Naive thymus-derived CD4-positive, alpha-beta T cell (primary cell): ENCODE measurements at places on chromosomes 7 and 10. TPM values are rescaled to one million over a fixed set of nuclear protein-coding genes. Genes with fewer than 3 reads are reported as not detected.
A peak's percentile ranks its signal among the peaks of the same experiment; 100 is the strongest.

DNA sequence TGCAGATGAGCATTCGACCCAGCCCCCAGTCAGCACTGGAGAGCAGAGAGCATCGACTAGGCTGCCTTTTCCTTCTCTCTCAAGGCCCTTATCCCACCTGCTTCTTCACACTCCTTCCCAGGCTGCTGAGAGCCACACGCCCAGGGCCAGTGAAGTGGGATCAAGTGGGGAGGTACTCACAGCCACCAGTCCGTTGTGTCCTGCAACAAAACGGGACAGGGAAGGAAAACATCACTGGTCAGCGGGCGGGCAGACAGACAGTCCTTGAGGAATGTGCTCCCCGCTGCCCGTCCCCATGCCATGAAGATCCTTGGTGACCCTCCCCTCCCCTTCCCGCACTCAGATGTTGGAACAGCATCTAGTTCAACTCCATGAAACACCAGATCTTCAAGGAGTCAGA lies 4.2 kb downstream of the PYROXD2 start:
- no peak for DNase-seq

GRCh38 chr7:140640727-140641523 lies at the start of gene DENND2A:
TSS of gene DENND2A (minus strand) at chr7:140640813. CDS start at chr7:140602397, 38,416 bp downstream.
- no peak for DNase-seq

The THSD7A gene
- polyA plus RNA-seq, result not detected

DNA sequence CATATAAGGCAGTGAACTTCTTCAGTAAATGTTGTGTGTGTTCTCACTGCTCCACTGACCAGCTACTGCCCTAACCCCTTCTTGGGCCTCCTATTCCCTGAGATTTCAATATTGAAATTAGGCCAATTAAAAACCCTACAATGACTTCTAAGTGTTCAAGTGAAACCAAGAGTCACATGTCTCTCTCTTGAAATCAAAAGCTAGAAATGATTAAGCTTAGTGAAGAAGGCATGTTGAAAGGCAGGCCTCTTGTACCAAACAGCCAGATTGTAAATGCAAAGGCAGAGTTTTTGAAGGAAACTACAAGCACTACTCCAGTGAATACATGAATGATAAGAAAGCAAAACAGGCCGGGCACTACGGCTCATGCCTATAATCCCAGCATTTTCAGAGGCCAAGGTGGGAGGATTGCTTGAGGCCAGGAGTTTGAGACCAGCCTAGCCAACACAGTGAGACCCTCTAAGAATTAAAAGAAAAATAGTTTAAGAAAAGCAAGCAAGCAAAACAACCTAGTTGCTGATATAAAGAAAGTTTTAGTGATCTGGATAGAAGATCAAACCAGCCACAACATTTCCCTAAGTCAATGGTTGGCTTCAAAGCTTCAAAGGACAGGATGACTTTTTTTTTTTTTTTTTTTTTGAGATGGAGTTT lies 22.3 kb downstream of the BRAF start:
- DNase-seq, result peak; percentile 62

The SEMA3E gene
- polyA plus RNA-seq, result not detected

The ASAH2 gene
- polyA plus RNA-seq, result 0.43 TPM

- no peak for DNase-seq
Observed at GRCh38 chr7:81170291-81170690, 251.4 kb upstream of the SEMA3C start.

GRCh38 chr7:116673457-116673865 lies 1.5 kb downstream of the MET start:
- no peak for DNase-seq

DNA sequence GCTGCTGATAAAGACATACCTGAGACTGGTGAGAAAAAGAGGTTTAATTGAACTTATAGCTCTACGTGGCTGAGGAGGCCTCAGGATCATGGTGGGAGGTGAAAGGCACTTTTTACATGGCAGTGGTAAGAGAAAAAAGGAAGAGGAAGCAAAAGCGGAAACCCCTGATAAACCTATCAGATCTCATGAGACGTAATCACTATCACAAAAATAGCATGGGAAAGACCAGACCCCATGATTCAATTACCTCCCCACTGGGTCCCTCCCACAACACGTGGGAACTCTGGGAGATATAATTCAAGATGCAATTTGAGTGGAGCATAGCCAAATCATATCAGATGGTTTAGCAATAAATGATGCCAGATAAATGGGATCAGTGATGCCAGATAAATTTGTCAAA lies 892.0 kb upstream of the CELF2 start:
- DNase-seq, result no peak

GRCh38 chr7:48250441-48250951 lies 79.2 kb downstream of the ABCA13 start:
- no peak for DNase-seq
